ENCODE measurements at places on chromosomes 1 and 21.

- DNase-seq, result no peak
These were observed 16.4 kb upstream of the C4BPB start for GRCh38 chr1:207072233-207072632.

GRCh38 chr1:230084408-230085177 is 17.6 kb downstream of the GALNT2 start:
- no peak for DNase-seq

- peak; percentile 60 for DNase-seq
These were observed at the start of gene NAV1 for GRCh38 chr1:201538612-201539551. NAV1 (plus strand) TSS chr1:201539127; CDS start chr1:201622885, 83,758 bp downstream.

DNA sequence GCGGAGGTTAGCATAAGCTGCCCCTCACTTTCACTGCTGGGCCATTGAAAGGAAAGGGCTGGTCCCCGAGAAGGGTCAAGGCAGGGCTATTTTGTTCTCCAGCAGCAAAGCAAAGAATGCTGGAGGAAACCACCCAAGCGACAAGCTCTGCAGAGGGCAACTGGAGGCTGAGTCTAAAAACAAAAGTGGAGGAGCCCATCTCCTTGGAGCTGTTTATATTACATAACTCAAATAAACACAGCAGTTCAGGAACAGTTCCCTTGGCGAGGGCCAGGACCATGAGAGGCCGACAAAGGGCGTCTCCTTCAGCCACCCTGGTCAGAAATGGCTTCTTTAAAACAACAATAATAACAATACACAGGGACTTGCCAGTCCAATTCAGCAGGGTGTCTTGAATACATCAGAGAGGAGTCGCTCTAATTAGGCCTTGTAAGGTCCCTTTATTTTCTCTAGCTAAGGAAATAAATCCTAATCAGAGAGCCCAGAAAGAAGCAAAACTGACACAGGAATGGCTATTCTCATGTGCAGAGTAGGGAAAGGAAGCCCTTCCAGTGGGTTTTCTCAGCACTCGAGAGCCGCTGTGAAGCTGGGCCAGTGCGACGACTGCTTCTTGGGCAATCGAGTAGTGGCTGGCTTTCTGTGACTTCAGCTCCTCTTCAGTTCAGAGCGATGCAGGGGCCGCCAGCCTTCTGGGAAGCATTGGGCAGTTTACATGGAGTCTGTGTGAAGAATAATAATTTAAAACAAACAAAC is 57.0 kb upstream of the TARBP1 start:
- DNase-seq, result no peak

GRCh38 chr1:3352299-3352951 is 102.0 kb upstream of the ARHGEF16 start:
- no peak for DNase-seq

DNA sequence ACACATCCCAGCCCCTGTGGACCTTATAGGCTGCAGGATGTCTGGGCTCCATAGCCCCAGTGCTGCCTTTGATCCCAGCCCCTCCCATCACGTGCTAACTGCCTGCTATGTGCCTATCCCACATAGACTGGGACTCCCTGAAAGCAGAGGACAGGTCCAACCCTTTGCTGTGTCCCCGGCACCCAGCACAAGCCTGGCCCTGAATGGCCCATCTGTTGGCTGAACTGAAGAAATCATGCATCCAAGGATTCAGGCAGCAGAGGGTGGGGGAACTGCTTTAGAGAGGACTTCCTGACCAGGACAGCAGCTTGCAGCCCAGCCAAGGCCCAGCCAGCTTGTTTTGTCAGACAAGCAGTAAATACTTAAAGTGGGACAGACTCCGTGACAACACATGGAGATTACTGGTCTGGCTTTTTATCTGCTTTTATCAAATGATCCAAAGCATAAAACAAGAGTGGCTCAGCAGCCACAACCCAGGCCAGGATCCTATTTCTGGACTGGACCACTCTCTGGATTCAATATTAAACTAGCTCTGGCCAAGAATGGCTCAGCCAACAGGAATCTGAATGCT is 69.3 kb downstream of the GLIS1 start:
- DNase-seq, result no peak

- no peak for DNase-seq
These were observed 38.5 kb upstream of the COL18A1 start for GRCh38 chr21:45366476-45366875.

All from caudate nucleus (tissue), 63 donors.